SW480 (cell line): ENCODE measurements at places on chromosomes 2 and 18.

DNA sequence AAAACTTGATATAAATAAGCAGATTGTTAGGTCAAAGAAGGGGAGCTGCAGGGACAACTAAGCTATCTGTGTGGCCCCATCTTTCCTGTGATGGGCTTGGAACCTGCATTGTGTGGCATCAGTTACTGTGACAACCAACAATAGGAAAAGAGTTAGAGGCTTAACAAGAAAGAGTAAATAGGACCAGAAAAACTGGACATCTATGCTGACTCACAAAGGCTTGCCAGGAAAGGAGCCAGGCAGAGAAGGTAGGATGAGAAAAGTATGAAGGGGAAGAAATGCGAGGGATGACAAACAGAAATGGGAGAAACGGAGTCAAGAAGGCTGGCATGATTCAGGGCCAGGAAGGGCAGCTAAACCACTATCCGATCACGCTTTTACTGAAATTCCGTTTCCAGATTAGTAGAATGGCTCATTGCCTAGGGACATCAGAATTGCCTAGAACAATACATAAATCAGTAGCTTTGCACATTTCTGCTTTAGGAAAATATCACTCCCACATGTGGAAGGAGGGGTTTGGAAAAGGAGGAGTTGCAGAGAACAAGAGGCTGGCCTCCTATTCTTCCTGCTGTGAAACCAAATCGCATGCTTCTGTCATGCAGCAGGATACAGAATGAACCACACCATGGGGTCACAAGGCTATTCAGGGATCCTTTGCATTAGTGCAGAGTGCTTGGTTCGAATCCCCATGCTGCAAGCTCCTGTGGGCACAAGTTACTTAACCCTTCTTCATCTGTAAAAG lies 7.3 kb downstream of the PLA2R1 start:
- DNase-seq = no peak

DNA sequence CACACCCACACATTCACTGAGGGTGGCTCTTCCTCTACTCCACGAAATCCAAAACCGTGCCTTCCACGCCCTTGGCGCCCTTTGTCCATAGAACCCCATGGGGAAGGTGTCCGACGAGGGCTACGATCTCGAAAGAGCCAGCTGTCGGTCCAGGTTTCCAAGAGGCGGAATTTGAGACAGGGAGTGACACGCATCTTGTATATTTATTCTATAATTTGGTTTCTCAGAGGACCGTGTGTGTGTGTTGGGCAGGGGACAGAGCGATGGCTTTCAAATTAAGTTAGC lies 726 bp downstream of the C2orf69 start:
- no peak for DNase-seq

GRCh38 chr2:83186105-83186760 lies 1272.8 kb downstream of the SUCLG1 start:
- no peak for DNase-seq

- no peak for DNase-seq
These were observed 70.5 kb upstream of the CCBE1 start for GRCh38 chr18:59767732-59768131.

GRCh38 chr18:78822171-78822948 lies 157.3 kb upstream of the SALL3 start:
- no peak for DNase-seq

DNA sequence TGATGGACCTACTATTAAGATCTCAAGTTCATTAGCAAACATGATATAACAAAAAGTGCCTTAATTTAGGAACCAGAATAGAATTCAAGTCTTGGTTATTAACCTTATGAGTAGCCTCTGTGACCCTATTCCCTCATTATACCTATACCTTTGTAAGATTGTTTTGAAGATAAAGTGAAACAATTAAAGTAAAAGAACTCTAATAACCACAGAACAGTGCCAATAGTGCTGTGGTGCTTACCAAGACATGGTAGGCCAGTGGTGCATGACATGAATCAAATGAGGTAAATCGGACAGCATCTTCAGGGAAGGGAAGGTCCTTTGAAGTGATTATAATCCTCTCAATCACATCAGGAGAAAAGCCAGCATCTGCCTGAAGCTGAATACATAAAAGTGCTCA lies 36.4 kb downstream of the METTL4 start:
- no peak for DNase-seq

- peak; percentile 45 for DNase-seq
These were observed 36.0 kb downstream of the PAIP2B start for GRCh38 chr2:71190656-71191569.

- DNase-seq = no peak
These were observed 10.7 kb downstream of the LYPD1 start for GRCh38 chr2:132659331-132659730.

GRCh38 chr2:63975437-63976124 lies 43.6 kb downstream of the VPS54 start:
- DNase-seq = no peak

DNA sequence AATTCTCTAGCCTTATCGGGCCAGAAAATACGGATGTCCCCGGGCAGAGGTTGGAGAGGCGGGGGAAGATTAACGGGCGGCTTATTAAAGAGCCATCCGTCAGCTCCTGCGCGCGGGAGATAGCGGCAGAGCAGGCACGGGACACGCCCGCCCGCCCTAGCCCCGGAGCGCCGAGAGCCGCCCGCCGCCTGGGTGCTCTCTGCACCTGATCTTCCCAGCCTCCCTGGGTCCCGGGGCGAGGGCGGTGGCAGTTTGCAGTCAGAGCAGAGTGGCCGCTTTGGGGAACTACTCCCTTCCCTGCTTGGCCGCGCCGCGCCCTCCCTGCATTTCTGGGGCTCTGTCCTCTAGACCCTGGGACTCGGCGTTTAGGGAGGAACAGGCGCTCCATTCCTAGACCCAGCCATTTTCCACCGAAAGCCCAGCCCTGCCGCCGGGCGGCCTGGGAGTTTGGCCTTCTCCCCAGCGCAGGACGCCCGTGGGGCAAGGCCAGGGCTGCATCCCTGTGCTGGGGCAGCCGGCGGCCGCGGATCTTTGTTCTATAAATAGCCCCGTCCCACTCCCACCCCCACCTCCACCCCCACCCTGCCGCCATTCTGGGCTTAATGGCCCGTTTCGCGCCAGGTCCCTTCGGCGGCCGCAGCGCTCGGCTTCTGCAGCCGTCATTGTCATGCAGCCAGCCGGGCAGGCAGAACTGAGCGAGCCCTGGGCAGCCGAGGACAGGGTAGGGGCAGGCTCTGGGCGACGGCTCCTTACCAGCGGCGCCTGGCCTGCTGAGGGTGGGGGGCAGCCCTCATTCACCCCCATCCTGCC lies 6.6 kb downstream of the GAD1 start:
- DNase-seq = no peak

DNA sequence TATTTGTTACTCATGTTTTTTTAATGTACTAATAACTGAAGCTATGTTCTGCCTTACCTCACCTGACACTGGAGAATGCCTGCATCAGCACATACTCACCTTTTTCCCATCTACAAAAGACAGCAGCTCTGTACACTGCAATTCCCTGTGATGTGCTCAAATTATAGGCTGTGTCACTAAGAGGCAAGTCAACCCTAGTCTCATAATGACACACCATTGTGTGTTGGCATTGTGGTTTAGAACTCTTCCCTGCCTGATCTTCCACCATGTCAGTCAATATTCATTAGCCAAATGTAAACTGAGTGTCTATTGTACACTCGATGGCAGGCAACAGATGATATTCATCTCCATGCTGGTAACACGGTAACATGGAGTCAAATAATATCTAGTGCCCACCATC lies 332.1 kb upstream of the TCF4 start:
- DNase-seq = no peak

- no peak for DNase-seq
These were observed 77.3 kb downstream of the TTC21B start for GRCh38 chr2:165876269-165876668.

DNA sequence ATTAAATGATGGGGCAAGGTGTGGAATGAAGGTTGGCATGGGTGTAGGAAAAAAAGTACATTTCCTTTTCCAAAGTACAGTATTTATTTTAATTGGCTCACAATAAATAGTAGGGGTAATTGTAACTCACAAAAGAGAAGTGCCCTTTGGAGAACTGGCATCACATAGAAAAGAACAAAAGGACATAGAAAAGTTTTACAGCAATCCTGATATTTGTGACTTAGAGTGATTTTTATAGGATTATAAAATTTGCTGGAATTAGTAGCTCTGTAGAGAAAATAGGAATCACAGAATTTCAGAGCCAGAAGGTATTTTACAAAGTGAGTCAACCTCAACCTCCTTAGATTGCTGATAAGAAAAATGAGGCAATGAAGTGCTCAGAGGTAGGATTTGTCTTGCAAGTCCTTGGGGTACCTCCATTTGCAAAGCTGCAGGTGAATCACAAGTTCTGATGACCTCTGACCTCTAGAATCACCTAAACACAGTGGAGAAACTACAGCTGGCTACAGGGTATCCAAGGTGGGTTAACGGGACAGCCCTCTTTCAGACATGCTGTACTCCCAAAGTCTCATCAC lies 133.6 kb downstream of the SOCS6 start:
- no peak for DNase-seq
